ENCODE measurements at places on chromosomes 2 and 18.

- DNase-seq: no peak
These were observed 47.2 kb upstream of the REG3G start for GRCh38 chr2:78978340-78978739.

DNA sequence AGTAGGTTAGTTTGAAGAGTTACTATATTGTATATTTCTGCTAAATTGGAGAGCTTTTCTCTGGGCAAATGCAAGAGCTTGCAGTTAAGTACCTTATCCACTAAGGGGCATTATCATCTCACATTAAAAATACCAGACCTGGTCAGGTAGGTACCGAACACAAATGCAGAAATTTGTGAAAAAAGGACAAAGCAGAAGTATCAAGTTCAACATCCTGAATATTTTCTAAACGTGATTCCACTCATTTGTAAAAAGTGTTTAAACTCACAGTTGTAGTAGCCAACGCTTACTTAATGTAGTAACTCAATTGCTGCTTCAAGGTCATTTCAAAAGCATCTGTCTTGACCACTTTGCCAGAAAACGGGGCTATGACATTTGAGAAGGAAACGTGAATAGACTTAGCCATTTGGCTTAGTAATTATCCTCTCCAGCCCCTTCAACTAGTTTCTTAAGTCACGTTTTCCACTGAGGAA lies 52.1 kb downstream of the CYRIA start:
- peak; percentile 56 for DNase-seq

- DNase-seq: no peak
These were observed 54.9 kb upstream of the IGFBP2 start for GRCh38 chr2:216578325-216578724.

DNA sequence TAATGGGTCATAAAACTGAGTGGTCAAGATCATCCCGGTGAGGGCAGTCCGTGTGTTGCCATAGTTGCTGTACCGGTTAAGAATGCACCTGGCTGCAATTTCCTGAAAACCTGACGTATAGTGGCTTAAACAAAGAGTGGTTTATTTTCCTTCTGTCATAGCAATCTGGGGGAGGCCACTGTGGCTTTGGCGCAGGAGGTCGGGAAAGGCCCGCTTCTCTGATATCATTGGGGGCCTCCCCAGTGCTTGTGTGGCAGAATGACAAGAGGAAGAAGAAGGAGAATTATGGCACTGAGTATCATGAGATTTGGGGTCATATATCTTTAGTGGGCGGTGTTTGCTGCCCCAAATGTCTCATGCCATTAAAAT lies 4.4 kb downstream of the C2orf92 start:
- peak; percentile 32 for DNase-seq

DNA sequence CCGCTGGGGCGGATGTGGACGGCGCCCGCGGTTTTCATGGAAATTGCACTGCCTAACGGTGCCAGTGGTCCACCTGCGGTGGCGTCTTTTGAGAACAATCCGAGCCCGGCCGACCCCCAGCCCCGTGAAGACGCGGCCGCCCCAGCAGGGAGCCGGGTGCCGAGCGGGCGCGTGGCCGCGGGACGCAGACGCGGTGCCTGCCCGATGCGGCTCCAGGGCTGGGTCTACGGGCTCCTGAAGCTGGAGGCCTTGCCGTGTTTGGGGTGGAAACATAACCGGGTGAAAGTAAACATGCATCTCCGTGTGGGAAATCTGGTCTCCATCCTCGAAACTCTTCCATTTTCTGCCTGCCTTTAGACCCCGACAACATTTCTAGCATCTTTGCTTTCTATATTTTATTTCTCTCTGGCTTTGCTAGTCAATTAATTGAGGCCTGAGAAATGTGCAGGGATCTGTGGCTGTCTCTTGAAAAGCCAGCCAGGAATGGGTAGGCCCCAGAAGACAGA lies 572 bp downstream of the INPP4A start:
- peak; percentile 23 for DNase-seq

- DNase-seq: no peak
These were observed 24.6 kb downstream of the ITGB6 start for GRCh38 chr2:160175169-160176134.

- DNase-seq: no peak
These were observed 609.7 kb downstream of the STK39 start for GRCh38 chr2:167637741-167638140.

DNA sequence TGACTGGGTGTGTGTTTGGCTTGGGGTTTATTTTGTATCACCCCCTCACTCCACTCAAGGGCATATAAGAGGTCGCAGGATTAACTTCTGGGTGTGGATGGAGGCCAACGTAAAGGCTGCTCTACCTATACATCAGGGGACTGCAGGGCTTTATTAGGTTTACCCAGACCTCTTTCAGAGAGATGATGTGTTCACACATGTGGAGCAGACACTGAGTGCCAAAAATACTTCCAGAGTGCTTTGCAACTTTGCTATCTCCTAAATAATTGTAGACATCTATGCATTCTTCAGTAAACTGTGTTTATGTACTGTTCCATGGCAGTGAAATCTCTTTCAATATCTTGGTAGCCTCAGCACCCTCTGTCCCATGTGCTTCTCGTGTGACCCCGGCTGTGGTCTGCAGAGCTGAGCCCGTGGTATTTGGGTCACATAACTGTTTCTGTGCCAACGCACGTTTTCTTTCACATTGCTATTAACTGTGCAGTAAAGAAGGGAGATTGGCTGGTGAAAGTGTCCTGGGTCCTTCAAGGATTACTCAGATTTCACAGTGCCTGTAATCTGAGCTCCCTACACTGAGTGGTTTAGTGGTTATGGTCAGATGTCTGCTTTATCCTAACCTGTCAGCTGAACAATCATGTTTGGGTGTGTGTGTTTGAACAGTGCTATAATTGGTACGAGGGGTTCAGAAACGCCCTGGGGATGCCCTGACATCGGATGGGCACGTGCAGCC lies 208.1 kb downstream of the VAPA start:
- DNase-seq: no peak
